ENCODE measurements at places on chromosomes 7 and 10.

- DNase-seq, result no peak
These were observed 54.1 kb downstream of the SRI start for GRCh38 chr7:88165697-88166096.

DNA sequence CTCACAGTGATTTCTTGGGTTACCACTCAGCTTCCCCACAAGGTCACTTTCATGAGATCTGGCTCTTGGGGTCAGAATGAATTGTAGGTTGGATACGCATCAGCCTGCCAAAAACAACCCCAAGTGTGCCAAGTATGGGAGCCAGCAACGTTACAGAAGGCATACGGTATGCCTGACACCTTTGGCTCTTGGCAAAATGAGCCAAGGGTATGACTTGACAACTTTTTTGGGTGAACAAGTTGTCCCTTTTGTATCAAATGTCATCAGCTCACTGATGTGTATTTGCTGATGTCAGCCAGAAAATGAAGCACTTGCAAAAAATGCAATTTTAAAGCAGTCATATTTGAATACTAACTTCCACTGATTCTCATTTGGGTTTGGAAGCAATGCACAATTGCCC, 168.4 kb downstream of the CACNB2 start:
- no peak for DNase-seq

- DNase-seq, result no peak
These were observed 289.4 kb upstream of the LRRN3 start for GRCh38 chr7:110801502-110801901.

DNA sequence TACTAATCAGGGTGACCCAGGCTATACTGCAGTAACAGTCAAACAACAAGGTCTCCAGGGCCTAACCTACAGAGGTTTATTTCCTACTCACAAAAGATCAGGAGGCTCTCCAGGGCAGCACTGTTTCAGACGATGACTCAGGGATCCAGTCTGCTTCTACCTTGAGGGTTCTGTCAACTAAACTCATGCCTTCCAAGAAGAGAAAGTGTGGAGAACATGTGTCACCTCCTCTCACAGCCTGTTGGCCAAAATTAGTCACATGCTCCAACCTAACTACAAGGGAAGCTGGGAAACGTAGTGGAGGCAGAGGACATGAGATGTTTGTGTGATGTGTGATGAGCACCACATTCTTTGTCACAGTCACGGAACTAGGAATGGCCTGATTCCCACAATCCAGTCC, 14.7 kb upstream of the INA start:
- DNase-seq, result no peak

DNA sequence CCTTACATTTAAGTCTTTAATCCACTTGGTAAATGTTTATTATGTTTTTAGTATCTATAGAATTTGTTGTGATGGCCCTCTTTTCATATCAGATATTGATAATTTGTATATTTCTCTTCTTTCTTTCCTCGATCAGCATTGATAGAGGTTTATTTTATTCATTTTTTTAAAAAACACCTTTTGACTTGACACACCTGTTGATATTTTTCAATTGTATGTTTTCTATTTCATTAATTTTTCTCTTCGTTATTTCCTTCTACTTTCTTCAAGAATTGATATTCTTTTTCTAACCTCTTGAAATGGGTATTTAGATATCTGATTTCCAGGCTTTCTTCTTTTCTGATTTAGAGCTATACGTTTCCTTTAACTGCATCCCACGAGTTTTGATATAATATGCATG, 50.9 kb downstream of the BTBD16 start:
- no peak for DNase-seq

- no peak for DNase-seq
These were observed 16.9 kb upstream of the SLF2 start for GRCh38 chr10:100895896-100896295.

GRCh38 chr7:96212474-96212873, 109.4 kb downstream of the SLC25A13 start:
- no peak for DNase-seq

GRCh38 chr7:362402-363096, 72.6 kb downstream of the FOXL3 start:
- DNase-seq, result no peak

Measured in dermis microvascular lymphatic vessel endothelial cell (primary cell).